ENCODE measurements at places on chromosomes 1 and 21. TPM values are rescaled to one million over a fixed set of nuclear protein-coding genes. Genes with fewer than 3 reads are reported as not detected.

Gene PLA2G2F
- total RNA-seq: not detected

GRCh38 chr21:42356650-42357049 is 5.9 kb upstream of the TFF2 start:
- H3K4me3 ChIP-seq: no peak overlapping the region
- H3K36me3 ChIP-seq: peaks cover 6% of the 10 kb centered on the region
- no peak for DNase-seq
- H3K27ac ChIP-seq: no peak overlapping the region
- H3K4me1 ChIP-seq: no peaks in the 10 kb centered on the region

Gene FBXO28
- total RNA-seq: 25.5 TPM

GRCh38 chr1:188871164-188871563 is 1606.5 kb downstream of the BRINP3 start:
- H3K27me3 ChIP-seq: no peaks in the 10 kb centered on the region
- no peaks in the 10 kb centered on the region for H3K36me3 ChIP-seq
- H3K4me1 ChIP-seq: no peaks in the 10 kb centered on the region
- no peak for DNase-seq
- H3K4me3 ChIP-seq: no peak overlapping the region

- no peak overlapping the region for H3K27ac ChIP-seq
- peaks cover 5% of the 10 kb centered on the region for H3K27me3 ChIP-seq
- H3K4me1 ChIP-seq: no peaks in the 10 kb centered on the region
Observed at GRCh38 chr1:173661271-173661670, 8.4 kb downstream of the ANKRD45 start.

Gene NEGR1
- not detected for total RNA-seq

Gene PTCH2
- total RNA-seq: 1.0 TPM

GRCh38 chr1:29303201-29304024 is 67.1 kb downstream of the PTPRU start:
- peaks cover 9% of the 10 kb centered on the region for H3K27me3 ChIP-seq
- no peak overlapping the region for H3K4me3 ChIP-seq
- no peaks in the 10 kb centered on the region for H3K4me1 ChIP-seq
- no peak overlapping the region for H3K27ac ChIP-seq

All from activated CD4-positive, alpha-beta memory T cell treated with anti-CD3 and anti-CD28 coated beads, Interleukin-2, amount 10 ng/mL, durations not matched to agents 7 days and 5 days (primary cell).